Renal cortex interstitium (tissue), 15 donors: ENCODE measurements at places on chromosomes 5 and 9.

DNA sequence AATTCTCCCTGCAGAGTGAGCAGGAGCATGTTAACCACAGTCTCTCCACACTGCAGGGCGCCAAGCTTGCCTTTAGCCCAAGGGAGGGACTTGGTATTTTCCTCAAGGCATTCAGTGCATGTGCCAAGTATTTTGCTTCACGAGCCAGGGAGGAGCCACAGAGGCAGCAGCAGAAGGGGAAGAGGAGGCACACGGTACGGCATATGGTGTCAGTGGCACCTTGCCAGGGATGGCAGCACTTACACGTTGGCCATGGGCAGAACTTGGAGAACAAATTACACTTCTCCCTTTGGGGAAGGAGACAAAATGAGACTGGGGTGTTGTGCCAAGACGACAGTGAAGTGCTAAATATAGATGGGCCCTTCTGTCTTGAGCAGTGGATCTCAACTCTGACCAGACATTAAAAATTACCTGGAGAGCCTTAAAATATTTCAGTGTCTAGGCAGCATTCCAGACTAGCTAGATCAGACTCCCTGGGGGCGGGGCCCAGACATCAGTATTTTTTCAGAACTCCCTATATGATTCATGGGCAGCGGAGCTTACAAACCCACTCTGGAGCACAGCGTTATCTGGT lies 155.8 kb downstream of the DRD1 start:
- no peak for DNase-seq

DNA sequence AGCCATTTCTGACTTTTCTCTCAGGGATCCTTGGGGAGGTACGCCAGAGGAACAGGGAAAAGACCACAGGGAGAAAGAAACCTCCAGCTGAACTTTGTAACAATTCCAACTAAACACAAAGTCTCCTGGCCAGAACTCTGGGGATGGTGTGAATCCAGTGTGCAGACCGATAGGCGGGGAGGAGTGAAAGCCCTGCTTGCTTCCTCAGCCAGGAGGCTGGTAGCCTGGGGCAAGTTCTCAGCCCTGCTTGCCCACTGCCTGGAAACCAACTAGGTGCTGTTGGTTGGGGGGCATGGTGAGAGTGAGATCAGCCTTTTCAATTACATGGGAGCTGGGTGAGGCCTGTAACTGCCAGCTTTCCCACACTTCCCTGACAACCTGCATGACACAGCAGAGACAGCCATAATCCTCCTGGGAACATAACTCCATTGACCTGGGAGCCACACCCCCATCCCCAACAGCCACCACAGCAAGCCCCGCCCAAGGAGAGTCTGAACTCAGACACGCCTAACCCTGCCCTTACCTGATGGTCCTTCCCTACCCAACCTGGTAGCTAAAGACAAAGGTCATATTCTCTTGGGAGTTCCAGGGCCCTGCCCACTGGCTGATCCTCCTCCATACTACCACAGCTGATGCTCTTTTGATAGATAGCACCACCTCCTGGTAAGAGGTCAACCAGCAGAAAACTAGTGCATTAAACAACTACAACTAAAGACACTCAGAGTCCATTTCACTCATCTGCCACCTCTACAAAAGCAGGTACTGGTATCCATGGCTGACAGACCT lies 100.1 kb upstream of the TNFAIP8 start:
- DNase-seq, result no peak

DNA sequence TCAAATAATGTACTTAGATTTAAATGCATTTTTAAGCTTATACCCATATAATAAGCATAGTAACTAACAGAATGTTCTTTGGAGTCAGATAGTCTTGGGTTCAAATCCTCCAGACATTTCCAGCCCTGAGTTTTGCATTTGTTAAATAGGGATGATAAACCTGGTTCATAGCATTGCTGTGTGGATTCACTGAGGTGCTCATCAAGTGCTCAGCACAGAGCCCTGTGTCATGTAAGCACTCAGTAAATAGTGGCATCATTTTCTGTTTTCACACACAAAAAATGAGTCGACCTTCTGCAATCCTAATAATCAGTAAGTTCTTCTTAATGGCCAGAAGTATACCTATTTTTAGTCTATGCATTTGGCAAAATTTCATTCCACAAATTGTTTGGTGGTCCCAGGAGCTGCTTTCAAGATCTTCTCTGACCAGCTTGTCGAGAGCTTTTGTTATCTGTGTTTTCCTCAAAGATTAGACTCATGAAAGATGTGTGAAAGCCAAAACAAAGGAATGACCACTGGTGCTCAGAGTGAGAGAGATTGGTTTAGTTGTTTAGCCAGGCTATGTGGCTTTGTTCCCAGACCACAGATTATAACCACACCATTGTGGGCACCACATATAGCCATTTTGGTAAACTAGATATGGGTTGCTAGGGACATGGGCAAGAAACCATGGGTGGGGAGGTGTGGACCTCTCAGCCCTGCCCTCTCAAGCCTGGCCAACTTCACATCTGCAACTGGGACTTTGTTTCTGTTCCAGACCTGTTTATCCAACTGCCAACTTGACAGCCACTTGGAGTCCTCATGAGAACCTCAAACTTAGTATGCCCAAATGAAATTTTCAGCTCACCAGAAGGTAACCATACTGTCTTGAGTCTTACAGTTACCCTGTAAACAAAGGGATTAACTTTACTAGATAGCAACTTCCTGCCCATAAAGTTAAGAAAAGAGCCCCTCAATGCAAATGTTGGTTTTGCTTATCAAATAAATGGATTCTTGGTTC lies 45.0 kb downstream of the DOCK8 start:
- DNase-seq, result no peak

- DNase-seq, result no peak
These were observed 114.4 kb downstream of the ZNF608 start for GRCh38 chr5:124631874-124632550.

DNA sequence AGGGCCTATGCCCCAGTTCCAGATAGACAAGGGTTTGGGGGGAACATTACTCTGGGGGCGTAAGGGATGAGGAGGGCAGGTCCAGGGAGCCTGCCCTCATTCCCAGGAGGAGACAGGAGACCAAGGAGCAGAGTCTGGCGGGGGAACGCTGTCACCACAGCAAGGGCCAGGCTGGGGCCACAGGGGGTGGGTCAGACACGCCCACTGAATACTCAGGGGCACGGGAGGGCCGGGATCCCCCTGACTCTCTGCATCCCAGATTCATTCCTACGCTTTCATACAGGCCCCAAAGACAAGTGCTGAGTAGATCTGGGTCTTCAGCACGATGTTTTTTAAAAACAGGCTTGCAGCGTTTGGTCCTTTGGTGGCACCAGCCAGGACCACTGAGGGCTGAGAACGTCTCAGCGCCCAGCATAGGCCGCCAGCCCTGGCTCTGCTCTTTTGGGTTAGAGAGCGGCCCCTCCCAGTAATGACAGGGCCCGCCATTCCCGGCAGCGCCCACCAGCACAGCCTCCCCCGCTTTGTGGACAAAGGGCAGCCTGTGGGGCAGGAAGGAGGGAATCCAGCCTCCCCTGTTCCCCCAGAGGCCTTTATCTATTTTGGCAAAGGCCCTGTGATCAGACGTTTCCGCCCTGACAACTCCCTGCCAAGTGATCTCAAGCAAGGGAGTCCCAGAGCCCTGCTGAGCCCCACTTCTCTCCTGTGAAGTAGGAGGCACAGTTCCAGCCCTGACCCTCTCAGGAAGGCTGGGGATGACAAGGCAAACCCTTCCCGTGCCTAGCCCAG lies 24.9 kb downstream of the NEK6 start:
- no peak for DNase-seq

- no peak for DNase-seq
These were observed 237.7 kb downstream of the MLLT3 start for GRCh38 chr9:20384642-20385041.

DNA sequence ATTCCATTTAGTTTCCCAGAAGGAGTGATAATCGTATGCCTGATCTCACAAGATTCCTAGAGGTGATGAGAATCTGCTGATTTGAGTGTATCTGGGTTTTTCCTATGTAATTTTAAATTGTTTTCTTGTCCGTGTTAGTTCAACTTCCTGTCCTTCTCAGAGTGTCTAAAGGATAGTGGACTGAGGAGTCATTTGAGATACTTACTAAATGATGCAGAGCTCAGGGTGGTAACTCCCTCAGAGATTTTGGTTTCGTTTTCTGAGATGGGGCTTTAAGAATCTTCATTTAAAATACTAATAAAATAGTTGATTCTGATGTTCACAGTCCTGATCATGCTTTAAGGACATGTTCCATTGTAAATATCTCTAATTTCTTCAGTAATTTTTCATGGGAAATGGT lies 30.3 kb downstream of the MELK start:
- no peak for DNase-seq

DNA sequence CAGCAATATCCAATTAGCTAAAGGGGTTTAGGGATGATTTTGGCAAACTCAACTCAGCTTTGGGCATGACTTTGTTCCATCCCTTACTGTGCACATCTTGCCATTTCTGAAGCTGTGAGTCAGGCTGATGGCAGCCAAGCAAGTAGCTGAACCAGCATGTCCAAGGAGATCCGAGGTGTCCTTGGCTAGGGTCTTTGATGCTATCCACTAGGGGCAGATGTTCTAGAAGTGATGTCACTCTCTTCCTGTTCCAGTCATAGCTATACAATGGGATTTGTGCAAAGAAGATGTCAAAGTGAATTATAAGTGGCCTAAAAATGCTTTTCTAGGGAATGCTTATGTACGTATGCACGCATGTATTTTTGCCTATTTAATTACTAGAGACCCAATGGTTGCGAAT lies 160.8 kb upstream of the PAPPA start:
- no peak for DNase-seq

DNA sequence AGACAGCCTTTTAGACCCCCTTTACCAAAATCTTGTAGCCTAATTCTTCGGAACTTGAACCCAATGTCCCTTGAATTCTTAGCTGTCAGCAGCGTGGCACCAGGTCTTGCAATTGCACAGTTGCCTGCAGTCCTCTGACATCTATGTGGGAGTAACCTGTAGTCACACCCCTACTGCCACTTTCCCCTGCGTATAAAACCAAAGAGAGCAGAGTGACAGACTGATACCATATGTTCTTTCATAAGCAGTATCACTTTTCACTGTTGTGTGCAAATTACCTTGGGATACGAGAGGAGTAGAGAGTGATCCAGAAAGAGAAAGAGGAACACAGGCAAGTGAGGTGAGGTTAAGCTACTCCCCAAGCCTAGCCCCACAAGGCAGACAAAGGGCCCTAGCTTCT lies 364.3 kb upstream of the ADAMTSL1 start:
- DNase-seq, result no peak
